ENCODE measurements at places on chromosomes 13 and 19.

GRCh38 chr13:34000955-34001354 is 183.0 kb downstream of the RFC3 start:
- no peak for DNase-seq

DNA sequence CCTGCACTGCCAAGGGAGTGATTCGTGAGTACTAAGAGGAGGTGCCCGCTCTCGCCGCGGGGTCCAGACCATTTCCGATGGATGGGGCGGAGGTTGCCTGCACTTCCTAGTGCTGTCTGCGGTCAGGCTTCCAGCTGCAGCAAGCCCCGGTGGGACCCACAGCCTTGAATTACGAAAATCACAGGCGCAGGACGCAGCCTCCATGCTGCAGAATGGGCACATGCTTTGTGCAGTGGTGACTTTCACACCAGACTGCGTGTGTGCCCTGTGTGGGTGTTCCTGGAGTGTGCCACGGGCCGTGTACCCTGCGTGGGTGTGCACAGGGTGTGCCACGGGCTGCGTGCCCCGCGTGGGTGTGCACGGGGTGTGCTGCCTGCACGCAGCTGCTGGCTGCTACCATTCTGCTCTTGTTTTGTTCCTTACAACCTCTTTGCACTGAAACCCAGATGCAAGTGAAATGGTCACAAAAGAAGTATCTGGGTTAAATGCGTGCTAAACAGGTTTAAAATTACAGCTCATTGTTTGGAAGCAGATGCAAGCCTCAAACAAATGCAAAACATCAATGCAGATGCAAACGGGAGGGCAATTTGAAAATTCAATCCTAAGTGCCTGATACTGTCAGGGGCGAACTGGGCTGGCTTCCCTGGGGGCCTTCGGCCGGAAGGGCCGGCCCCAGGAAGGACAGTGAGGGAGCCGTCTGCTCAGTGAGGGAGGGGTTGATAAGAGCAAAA is 221.2 kb upstream of the SOX1 start:
- DNase-seq: peak; percentile 84

- no peak for DNase-seq
Measured at GRCh38 chr19:58128041-58128685, 22.4 kb downstream of the ZNF329 start.

- DNase-seq: peak; percentile 43
Measured at GRCh38 chr13:98097749-98098148, 45.1 kb upstream of the FARP1 start.

DNA sequence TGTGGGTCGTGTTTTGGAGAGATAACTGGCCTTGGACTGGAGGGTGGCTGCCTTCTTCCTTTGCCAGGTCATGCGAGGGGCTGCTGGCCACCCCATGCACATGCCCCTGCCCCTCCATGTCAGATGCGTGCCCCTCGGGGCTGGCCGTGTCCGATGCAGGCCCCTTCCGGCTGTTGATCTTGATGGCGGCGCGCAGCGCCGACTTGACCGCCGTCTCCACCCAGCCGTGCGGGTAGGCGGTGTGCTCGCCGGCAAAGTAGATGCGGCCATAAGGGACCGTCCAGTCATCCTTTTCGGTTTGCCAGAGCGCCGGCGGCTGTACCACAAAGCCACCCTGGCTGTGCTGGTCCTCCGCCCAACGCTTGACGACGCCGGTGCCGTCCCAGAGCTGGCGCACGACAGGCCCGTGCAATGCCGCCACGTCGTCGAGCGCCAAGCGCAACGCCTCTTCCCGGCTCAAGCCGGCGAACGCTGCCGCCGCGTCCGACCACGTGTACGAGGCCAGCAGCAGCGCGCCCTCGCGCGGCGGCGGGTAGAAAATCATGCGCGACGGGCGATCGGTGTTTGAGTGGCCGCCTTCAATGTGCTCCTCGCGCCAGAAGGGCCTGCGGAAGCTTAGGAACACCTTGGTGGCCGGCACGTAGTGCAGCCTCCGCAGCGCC is 6.9 kb downstream of the IL4I1 start:
- DNase-seq: peak; percentile 93

GRCh38 chr13:79678100-79678499 is 197.1 kb downstream of the NDFIP2 start:
- no peak for DNase-seq

DNA sequence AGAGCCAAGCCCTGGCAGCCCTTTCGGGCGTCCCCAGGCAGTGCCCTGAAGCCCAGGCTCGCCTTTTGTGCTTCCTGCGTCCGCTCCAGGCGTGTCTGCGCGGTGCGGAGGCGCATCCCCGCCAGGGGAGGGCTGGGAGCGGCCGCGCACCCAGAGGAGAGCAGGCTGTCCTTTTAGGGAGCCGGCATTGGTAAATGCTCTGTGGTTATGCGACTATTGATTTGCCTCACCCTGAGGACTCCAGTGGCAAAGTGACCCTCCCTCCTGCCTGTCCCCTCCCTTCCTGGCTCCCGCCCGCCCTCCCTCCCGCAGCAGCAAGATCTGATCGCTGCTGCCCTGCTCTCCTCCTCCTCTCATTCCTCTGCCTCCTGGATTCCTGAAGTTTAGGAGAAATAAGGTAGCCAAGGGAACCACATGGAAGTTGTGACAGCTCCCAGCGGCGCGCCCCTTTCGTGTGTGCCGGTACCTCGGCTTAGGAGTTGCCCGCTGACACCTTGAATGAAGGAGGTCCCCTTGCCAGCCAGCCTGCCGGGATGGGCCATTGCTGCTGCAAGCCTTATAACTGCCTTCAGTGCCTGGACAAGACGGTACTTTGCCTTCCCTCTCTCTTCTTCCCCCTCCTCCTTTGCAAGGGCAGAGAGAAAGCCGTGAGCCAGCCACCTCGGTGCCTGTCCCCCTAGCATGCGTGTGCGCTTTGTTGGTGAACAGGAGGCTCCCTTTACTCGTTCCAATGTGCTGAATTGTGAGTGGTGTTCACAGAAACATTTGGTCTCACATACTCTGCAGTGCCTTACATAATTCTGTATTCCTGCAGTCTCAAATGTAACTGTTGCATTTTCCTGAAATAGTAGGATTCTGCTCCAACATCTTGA is 166.9 kb downstream of the SLC7A1 start:
- peak; percentile 80 for DNase-seq

DNA sequence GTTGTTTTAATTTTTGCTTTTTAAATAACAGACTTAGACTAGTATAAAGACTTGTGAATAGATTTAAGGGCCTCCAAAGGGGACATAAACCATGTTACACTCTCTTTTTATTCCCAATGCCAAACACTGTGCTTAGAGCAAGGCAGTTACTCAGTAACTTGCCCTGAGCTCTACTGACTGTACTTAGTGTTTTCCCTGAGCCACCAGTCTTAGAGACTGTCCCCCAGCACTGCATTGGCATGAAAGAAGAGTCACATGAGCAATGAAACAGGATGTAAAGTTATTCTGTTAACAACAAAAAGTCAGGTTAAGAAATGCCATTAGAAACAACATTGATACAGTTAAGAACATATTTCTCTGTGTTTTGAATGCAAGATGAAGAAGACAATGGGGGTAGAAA is 187.9 kb downstream of the TBC1D4 start:
- no peak for DNase-seq

GRCh38 chr19:3243819-3244700 is 19.6 kb downstream of the CELF5 start:
- peak; percentile 78 for DNase-seq

- no peak for DNase-seq
Measured at GRCh38 chr13:90769387-90769786, 578.1 kb upstream of the MIR17HG start.

GRCh38 chr13:97298816-97299215 is 76.7 kb downstream of the MBNL2 start:
- no peak for DNase-seq

DNA sequence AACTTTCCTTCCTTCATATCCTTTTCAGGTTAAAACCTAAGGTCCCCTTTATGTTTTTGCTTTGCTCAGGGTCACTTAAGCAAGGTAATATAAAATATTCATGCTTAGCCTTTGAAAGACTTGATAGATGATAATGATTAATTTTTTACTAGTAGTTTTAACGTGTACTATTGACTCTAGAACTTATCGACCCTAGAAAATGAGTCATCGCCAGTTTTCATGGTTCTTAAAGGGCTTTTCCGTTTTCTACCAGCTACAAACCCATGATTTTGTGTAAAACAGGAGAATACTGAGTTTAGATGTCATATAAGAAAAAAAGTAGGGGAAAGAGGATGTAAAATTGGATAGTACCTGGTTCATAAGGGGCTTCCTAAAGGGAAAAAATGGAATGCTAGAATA is 75.7 kb downstream of the DHRS12 start:
- DNase-seq: no peak

GRCh38 chr19:18159810-18160209 is 6.8 kb downstream of the PIK3R2 start:
- DNase-seq: no peak

GRCh38 chr13:45492538-45492937 is 27.8 kb downstream of the COG3 start:
- no peak for DNase-seq

GRCh38 chr13:46146898-46147297 is 35.1 kb downstream of the LCP1 start:
- DNase-seq: peak; percentile 72

DNA sequence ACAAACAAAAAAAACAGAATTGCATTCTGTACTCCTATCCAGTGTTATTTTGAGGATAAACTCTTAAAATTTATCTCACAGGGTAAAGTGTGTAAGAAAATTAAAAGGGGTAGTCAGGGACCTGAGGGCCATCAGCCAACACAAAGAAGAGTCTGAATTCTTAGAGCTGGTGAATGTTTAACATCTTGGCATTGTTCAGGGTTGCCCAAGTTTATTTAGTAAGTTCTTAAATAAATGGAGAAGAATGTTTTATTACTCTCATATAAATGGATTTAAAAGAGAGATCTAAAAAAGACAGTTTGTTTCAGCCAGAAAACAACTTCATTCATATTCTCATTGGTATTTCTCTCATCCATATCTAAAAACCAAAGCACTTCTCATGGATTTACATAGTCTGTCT is 171.7 kb downstream of the LACC1 start:
- no peak for DNase-seq

DNA sequence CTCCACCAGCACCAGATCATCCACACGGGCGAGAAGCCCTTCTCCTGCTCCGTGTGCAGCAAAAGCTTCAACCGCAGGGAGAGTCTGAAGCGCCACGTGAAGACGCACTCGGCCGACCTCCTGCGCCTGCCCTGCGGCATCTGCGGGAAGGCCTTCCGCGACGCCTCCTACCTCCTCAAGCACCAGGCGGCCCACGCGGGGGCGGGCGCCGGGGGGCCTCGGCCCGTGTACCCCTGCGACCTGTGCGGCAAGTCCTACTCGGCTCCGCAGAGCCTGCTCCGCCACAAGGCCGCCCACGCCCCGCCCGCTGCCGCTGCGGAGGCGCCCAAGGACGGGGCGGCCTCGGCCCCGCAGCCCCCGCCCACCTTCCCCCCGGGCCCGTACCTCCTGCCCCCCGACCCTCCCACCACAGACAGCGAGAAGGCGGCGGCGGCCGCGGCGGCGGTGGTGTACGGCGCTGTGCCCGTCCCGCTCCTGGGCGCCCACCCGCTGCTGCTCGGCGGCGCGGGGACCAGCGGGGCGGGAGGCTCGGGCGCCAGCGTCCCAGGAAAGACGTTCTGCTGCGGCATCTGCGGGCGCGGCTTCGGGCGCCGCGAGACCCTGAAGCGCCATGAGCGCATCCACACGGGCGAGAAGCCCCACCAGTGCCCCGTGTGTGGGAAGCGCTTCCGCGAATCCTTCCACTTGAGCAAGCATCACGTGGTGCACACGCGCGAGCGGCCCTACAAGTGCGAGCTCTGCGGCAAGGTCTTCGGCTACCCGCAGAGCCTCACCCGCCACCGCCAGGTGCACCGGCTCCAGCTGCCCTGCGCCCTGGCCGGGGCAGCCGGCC is 9.4 kb downstream of the ZNF784 start:
- DNase-seq: peak; percentile 60

- peak; percentile 13 for DNase-seq
Measured at GRCh38 chr13:106318941-106319411, 216.5 kb downstream of the EFNB2 start.

- DNase-seq: no peak
Measured at GRCh38 chr13:113456116-113456702, 2.9 kb upstream of the ADPRHL1 start.

DNA sequence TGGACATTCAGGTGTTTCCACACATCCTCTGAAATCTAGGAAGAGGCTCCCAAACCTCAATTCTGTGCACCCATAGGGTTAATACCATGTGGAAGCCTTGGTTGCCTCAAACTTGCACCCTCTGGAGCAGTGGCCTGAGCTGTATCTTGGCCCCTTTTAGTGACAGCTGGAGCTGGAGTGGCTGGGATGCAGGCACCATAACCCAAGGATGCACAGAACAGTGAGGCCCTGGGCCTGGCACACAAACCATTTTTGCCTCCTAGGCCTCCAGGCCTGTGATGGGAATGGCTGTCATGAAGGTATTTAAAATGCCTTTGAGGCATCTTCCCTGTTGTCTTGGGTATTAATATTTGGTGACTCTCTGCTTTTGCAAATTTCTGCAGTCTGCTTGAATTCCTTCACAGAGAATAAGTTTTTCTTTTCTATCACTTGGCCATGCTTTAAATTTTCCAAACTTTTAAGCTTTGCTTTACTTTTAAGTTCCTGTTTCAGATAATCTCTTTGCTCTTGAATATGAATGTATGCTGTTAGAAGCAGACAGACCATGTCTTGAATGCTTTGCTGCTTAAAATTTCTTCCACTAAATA is 1594.5 kb upstream of the PCDH20 start:
- DNase-seq: no peak

- DNase-seq: no peak
Measured at GRCh38 chr13:114258589-114258988, 22.8 kb upstream of the UPF3A start.

GRCh38 chr19:30897553-30897952 is 451.7 kb downstream of the TSHZ3 start:
- DNase-seq: no peak
